ENCODE measurements at places on chromosomes 6 and 20. TPM values are rescaled to one million over a fixed set of nuclear protein-coding genes. Genes with fewer than 3 reads are reported as not detected.

The MOCS1 gene
- 10.3 TPM for total RNA-seq

The NTSR1 gene
- 0.30 TPM for total RNA-seq

The CRIP3 gene
- total RNA-seq = not detected

DNA sequence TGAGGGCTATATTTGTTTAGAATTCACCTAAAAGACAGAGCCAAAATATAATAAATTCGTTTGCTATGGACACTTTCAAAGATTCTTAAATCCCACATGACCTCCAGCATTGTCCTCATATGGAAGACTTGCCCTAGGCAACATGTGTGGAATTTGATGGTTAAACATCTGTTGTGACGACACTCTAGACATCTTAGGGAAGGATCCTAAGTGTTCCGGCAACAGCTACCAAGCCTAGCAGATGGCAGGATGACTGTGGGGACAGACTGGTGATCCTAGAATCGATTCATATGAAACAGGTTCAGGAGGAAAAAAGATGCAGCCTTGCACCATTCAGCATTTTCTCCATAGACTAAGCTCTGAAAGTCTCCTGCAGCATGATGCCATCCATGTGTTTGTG, 77.6 kb upstream of the BACH2 start:
- DNase-seq = no peak

DNA sequence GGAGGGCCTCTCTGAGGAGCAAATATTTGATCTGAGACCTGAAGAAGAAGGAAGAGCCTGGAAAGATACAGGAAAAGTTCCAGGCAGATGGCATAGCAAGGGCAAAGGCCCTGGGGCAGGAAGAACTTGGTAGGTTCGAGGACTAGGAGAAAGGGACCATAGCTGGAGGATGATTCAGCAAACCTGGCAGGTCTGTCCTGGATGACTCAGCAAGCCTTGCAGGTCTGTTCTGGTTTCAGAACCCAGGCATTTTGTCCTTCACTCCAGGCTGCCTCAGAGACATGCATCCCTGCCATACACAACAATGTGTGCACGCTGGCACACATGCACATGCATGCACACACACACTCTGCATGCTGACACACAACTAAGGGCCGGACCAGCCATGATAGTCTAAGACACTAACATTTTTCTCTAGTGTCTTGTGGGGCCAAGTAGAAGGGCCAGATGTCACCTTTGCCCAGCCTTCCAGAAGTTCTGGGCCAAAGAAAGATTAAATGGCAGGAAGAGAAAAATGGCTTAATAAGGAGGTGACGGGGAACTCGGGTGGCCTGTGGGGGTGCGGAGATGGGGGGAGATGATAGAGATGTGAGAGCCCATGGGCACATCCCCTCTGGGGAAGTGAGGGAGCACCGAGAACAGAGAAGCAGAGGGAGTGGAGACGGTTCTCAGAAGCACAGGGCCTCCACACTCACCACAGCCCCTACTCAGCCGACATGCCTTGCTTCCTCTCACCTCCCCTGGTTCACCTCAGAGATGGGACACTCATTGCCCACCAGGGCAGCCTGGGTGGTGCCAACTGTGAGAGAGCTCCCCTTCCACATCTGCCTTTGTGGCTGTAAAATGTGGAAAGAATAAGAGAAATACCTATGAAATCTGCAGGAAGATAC, 15.4 kb upstream of the TRIB3 start:
- DNase-seq = no peak

DNA sequence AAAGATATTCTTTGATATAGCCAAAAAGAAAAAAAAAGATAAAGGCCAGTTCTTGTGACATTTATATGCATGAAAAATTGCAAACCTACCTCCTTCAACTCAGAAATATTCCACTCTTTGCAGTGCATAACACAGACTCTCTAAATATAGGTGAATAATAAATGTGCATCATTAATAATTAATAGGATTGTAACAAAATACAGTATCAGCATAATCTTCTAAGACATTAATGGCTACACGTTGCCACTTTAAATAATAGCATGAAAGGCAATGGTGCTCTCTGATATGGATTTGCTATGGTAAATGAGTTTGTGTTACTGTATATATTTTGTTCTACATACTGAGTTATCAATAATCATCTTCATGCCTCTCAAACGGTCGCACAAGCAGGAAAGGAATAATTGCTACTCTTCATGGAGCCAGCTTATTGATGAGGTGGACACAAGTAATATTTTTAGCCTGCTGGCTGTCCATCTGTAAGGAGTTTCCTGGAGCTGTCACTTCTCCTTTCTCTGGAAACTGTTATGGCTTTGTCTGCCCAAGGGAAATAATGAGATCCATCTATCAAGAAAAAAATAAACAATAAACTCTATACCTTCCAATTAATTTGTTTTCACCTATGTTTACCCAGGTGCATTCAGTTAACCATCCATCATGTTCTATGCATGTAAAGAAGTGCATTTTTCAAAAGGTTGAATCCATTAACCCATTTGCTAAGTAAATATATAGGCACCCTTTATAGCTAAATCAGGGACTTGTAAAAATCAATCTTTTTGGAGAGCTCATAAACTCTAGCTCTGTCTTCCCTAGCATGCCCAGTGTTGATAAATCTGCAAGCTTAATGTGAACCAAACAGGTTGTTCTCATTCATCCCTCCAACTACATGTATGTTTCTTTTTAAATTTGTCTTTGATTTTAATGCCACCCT, 253.0 kb downstream of the NKAIN2 start:
- DNase-seq = no peak

DNA sequence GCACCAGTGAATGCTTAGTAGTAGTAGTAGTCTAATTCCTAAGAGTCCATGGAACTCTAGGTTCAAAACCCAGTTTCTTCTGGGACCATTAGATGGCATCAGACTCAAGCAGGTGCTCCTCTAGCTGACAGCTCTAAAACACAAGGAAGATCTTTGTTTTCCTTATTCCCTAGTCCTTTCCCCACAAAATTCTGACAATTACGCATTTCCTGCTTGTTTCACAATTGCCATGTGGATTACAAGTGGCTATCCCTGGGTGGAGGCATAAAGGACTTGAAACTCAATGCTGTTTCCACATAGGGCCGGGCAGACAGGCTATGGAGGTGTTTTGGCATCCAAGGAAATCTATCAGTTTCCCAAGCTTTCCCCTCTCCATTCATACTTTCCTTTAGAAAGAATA, 9.2 kb upstream of the HLA-DOB start:
- peak; percentile 48 for DNase-seq

All from endothelial cell of umbilical vein (primary cell).